Right forelimb (tissue), 1 donor: ENCODE measurements at places on chromosomes 5 and 9.

DNA sequence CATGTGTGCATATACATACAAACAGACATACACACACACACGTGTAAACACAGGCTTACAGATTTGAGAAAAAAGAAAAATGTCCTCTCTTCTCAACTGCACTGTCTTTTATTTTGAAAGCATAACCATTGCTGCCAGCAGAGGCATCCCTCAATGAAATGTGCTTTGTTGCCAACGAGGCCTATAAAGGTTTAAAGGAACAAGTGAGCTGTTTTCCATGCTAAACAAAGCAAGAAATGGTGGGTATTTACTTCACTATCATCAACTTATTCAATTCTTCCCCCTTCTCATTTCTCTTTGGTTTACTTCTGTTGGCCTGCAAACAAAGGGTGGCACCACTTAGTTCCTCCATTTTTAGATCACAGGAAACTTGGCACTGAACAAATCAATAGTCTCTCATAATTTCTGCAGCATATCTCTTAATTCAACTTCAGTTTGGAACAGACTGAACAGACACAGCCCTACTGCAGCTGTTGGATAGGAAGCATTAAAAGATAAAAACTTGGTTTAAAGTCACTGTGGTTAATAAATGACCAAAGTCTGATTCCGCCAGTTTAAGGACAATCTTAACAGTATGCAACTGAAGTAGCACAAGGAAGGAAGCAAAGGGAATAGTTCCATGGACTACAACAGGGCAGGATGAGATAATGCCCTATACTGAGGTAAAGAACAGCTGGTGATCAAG is 21.7 kb downstream of the TTC33 start:
- DNase-seq: no peak

DNA sequence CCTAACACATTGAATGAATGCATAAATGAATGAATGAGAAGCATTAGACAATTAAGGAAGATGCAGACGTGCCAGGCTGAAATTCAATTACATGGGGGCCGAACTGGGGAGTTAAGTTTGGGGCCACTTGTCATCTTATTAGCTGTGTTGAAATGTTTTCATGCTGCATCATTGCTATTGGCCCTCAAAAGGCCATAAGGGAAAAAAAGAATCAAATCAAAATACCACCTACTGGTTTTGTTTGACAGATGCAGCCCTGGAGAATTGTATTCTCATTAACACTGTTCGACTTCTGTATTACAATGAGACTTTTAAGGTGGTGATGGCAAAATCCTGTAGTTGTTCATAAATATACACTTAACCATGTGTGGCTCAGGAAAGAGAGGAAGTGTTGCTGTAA is 38.4 kb downstream of the UBE2QL1 start:
- no peak for DNase-seq

DNA sequence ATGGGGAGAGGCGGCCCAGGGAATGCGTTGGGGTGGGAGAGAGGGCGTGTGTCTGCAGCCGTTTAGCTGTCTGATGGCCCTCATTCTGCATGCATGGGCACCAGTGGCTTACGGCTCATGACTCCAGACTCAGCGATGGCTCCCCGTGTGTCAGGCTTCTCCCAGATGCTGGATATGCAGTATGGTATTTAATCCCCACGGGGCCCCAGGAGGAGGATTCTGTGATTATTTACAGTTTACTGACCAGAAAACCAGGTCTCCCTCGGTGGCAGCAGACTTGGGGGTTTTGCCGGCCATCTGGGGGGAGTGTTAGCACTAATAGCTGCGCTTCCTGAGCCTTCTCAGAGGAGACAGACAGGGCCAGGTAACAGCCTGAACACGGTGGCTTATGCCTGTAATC is 4.3 kb downstream of the PRDM12 start:
- no peak for DNase-seq

DNA sequence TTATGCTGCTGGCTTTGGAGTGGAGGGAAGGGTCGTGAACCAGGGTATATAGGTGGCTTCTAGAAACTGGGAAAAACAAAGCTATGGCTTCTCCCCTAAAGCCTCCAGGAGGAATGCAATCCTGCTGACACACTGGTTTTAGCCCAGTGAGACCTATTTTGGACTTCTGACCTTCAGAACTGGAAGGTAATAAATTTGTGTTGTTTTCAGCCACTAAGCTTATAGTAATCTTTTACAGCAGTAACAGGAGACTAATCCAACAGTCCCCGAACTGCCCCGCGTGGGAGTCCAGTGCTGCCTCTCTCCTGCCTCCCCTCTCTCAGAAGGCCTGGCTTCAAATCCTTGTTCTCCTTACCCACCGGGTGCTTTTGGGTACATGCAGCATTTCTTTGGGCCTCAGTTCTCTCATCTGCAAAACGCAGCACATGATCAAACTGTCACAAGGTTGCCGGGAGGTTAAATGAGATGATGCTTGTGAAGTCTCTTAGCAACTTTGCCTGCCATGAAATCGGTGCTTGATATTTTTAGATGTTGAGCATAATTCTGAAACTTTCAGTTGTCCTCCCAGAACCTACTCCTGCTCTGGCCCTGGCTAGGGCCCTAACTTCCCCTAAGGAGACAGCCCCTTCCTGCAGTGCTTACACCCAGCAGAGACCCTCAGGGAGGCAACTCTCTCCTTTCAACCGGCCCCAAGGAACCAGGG is 127.3 kb upstream of the BOD1 start:
- no peak for DNase-seq

GRCh38 chr9:2725126-2725525 is 7.8 kb downstream of the KCNV2 start:
- DNase-seq: no peak

- no peak for DNase-seq
Measured at GRCh38 chr5:14579731-14580397, 1.7 kb upstream of the OTULINL start.

GRCh38 chr5:133480866-133481265 is 131.5 kb downstream of the FSTL4 start:
- DNase-seq: no peak

DNA sequence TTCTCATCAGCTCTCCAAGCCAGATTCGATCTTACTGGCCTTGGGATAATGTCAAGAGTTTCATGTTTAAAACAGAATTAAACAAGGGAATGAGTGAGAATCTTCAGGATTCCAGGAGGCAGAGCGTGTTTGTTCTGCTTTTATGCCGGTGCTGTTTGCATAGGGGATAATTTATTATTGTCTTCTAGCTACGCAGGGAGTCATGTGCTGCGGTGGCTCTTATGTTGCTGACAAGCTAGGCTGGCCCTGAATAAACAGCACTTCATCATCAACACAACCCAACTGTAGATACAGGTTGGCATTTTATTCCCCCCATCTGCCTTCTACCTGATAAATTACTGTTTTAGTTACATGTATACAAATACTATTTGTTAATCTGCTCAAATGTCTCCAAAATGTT is 47.1 kb upstream of the PCA3 start:
- DNase-seq: no peak

DNA sequence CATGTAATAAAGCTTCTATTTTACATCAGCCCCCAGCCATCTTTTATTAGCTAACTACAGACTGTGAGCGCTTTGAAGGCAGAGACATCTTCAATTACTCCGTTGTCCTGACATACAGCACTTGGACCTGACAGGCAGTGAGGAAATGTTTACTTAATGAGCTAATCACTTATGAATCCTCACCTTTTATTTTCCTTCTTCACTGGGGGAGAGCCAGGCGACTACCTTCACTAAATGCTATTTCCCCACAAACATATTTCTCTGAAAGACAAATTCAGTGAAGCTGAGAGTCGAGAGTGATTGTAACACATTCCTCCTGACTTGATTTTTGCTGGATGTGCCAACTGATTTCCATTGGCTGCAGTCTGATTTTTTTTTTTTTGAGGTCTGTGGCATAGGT is 192.1 kb upstream of the CLINT1 start:
- no peak for DNase-seq

- DNase-seq: no peak
Measured at GRCh38 chr9:37636511-37637448, 14.0 kb upstream of the FRMPD1 start.

DNA sequence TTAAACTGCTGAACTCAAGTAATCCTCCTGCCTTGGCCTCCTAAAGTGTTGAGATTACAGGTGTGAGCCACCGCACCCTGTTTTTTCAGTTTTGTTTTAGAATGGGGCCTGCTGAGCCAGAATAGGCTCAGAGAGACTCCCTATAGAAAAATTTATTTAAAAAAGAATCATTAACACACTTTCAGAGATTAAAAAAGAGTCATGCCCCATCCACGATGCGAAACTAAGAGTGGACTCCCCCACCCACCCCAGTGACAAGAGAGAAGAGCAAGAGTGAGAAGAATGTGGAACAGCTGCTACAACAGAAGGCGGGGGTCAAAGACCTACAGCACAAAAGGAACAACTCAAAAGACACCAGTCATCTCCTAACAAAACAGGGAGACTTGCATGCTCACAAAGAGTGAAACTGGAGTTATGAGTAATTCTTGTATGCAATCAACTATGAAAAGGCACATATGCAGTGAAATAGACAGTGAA is 47.2 kb downstream of the GLDC start:
- no peak for DNase-seq
